WTC11 (cell line): ENCODE measurements at places on chromosomes 12 and 14.

- DNase-seq, result no peak
These were observed 29.3 kb upstream of the PDE3A start for GRCh38 chr12:20339060-20339459.

GRCh38 chr12:82904219-82904790, 217.6 kb downstream of the TMTC2 start:
- no peak for DNase-seq

GRCh38 chr12:130320536-130320935, 17.2 kb upstream of the PIWIL1 start:
- DNase-seq, result no peak

DNA sequence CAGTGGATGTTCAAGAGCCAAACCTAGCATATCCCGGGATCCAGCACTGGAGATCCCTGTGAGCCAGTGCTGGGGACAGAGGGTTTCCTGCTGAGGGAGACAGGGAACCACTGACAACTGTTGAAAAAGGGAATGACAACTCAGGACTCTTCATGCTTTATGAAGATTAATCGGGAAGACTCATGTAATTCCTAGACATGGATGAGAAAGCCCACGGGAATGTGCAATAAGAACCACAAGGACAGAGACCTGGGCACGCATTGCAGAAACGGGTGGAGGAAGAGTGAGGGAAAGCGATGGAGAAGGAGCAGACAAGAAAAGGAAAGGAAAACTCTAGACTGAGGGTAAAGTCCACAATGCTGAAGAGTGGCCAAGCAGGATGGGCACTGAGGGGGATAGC, 296.0 kb downstream of the PCNX1 start:
- DNase-seq, result no peak

- DNase-seq, result no peak
These were observed 92.5 kb downstream of the SSPN start for GRCh38 chr12:26287671-26288381.

GRCh38 chr14:29191092-29191491, 424.5 kb downstream of the FOXG1 start:
- no peak for DNase-seq

DNA sequence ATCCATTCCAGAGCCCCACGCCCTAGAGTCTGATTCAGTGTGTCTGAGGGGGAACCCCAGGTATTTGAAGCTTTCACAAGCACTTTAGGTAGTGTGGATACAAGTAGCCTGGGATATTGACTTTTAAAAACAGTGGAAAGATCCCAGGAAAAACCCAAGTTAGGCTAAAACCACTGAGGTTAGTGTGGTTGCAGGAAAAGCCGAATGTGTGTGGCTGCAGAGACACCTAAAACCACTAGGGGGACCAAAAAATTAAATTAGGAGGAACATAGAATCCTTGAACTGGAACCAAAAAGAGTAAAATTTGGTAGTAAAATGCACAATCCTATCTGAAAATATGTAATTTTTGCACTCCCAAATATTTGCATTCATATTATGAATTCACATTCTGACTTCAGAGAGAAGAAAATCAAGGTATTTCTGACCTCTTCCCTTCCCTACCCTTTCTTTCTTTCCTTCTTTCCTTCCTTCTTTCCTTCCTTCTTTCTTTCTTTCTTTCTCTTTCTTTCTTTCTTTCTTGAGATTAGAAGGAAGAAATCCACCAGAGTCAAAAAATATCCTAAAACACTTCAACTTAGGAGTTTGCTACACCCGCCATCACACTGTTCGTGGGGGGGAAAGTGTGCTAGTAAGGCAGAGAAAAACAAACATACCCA, 37.8 kb downstream of the SLCO1A2 start:
- no peak for DNase-seq

GRCh38 chr12:57770734-57771133, 1.2 kb downstream of the METTL1 start:
- DNase-seq, result no peak

DNA sequence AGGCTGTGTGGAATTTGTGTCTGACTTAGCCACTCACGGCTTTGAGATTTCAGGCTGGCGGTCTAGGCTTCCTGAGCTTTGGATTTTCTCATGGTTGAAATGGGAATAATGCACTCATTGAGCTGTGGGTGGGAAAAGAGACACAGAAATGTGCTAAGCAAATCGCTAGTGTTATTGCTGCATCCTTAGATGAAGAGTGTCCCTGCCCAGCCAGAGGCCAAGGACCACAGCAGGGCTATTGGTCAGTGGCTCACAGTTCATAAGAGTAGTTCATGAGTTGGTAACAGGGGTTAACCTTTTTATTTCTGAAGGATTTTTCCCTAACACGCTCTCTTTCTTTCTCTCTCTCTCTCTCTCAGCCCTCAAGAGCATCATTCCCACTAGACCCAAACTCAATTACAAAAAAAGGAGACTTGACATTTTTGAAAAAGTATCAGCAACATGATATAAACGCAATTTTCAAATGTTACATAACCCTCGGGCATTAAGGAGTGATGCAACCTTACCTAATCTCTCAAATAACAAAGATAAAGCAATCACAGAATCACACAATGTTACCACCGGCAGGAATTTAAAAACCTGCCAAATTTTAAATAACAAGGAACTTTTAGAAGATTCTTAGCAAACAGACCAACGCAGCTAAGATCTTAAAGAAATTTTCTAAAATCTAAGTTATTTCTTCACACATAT, 36.7 kb upstream of the RMST start:
- no peak for DNase-seq

- no peak for DNase-seq
These were observed 21.7 kb downstream of the PAPLN start for GRCh38 chr14:73258845-73259611.

DNA sequence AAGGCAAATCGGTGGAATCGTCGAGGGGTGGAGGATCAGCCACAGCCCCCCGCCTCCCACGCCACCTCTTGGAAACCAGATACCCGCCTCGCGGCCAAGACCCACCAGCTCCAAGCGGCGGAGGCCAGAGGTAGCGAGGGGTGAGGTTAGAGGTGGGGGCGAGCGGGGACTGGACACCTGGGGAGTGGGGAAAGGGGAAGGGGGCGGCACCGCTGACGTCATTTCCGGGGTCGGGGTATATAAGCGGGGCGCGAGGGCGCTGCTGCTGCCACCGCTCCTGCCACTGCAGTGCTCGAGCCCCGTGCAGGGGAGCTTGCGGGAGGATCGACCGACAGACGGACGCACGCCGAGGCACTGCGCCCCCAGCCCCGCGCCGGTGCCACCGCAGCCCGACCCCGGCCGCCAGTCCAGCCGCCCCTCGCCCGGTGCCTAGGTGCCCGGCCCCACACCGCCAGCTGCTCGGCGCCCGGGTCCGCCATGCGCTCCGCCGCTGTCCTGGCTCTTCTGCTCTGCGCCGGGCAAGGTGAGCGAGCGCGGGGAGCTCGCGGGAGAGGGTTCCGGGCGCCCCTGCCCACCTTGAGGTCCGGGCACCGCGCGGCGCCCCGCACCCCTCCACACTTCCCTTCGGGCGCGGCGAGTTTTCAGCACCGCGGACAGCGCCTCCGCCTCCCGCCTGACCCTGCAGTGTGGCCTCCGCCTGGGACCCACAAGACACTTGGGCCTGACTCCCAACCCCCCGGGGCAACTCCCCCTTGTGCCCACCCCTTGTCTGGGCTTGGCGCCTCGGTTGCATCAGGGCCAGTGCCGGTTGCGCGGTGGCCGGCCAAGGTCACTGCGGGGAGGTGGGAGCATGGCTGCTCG, at the start of gene CHGA:
CHGA (plus strand) TSS at position 268 of the 861 bp plus-strand sequence; CDS start at position 478, 210 bp downstream.
- peak; percentile 86 for DNase-seq

- DNase-seq, result no peak
These were observed 126.7 kb downstream of the PRKD1 start for GRCh38 chr14:29800961-29801360.

DNA sequence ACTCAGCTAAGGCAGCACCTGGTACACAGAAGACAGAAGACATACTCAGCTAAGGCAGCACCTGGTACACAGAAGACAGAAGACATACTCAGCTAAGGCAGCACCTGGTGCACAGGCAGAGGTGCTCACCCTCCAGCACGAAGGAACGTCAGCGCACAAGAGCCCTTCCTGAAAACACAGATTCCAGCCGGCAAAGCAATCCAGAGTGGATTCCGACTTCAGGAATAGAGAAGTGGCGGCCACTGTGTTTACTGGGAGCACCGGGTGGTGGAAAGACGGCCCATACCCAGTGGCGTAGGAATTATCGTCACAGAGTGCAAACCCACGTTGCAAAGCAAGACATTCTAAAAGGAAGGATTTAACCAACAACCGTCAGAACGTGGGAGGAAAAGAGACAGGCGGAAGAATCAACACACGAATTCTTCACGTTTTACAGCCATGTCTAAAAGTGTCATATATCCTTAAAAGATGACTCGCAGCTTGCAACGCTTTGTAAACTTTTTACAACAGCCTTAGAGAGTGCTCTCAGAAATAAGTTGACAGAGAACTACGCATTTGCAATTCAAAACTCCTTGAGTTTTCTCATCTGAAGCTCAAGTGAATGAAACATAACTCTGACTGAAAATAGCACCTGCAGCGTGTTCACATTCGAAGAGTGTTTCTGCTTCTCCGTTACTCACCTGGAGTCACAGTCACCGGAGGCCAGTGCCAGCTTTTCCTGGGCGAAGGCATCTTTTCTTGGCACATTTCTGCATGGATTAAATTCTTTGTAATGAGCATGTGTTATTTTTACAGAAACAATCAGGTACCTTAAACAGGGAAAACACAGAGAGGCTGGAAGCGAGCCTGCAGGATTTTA, 55.8 kb upstream of the GALNT9 start:
- no peak for DNase-seq

DNA sequence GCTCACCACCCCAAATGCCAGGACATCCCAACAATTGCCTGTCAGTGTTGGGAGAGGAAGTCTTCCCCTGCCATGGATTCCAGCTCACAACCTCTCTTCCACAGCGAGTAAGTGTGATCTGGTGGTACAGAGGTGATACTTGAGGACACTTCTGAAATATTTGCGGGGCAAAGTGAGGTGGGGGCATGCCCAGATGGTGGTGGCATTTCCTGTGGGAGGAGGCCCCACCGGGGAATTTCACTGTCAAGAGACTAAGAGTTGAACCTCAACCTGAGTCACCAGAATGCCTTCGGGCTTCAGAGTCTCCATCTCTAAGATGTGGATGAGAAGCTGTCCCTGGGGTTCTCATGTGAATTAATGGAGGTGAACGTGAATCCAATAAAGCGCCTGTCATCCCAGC, 122.3 kb upstream of the RFLNA start:
- no peak for DNase-seq

DNA sequence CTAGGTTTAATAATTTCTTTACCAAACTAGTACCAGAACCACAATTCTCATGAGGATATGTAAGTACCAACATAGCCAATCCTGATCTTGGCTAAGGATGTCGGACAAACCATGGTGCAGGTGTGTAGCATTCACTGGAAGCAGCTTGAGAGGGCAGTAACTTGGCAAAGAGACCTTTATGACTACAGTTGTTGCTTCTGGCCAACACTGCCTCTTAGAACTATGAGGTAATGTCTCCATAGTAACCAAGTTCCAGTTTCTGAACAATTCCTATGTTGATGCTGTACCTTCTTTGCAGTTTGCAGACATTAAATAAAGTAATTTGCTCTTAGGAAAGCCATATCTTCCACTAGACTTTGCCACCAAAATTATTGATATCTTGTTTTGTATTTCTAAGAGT, at the start of gene LMNTD1:
LMNTD1 (minus strand) TSS at position 186 of the 400 bp plus-strand sequence. CDS start 324 bp downstream, outside the sequence.
- DNase-seq, result no peak

- no peak for DNase-seq
These were observed 1.5 kb upstream of the HRK start for GRCh38 chr12:116882742-116883141.

DNA sequence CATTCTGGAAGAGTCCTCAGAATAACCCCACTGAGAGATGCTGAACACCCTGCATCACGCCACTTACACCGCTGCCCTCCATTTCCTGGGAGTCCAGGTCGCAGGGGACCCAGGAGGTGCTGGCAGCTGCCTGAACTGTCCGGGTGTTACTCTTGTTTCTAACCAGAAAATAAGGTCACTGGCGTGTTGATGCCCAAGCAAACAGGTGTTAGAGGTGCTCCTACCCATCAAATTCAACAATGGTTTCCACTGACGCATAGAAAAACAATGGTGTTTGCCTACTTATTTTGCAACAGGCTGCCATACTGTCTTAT, 23.8 kb downstream of the PITPNM2 start:
- DNase-seq, result no peak

DNA sequence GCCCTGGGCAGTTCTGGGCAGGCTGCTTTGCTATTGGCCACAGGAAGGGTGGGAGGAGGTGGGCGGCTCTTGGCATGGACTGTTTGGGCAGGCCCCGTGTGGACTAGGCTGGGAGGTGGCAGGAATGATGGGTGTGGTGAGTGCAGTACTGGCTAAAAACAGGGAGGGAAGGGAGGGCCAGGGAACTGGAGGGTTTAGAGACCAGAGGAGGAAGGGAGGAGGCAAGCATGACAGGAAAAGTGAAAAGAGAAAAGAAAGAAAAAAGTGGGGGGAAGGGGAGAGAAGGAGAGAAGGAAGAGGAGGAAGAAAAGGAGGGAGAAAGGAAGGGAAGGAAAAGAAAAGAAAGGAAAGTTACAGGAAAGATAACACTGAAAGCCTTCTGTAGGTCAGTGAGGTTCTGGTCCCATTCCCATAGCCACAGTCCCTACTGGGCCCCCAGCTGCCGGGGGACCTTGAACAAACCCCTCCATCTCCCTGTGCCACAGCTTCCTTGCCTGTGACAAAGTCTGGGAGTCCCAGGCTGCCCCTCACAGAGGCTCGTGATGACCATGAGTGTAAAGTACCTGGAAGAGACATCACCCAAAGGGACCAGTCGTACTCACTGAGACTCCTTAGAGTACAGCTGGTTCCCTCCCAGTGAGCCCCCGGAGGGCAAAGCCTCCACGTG, 1.1 kb upstream of the C14orf132 start:
- no peak for DNase-seq

GRCh38 chr12:116427200-116427930, 131.8 kb upstream of the MAP1LC3B2 start:
- DNase-seq, result peak; percentile 82

- DNase-seq, result no peak
These were observed 188.0 kb downstream of the MON2 start for GRCh38 chr12:62654326-62655241.

GRCh38 chr14:92449404-92450181, 64.0 kb upstream of the RIN3 start:
- no peak for DNase-seq

GRCh38 chr12:15682826-15683225, 106.4 kb downstream of the EPS8 start:
- DNase-seq, result no peak

DNA sequence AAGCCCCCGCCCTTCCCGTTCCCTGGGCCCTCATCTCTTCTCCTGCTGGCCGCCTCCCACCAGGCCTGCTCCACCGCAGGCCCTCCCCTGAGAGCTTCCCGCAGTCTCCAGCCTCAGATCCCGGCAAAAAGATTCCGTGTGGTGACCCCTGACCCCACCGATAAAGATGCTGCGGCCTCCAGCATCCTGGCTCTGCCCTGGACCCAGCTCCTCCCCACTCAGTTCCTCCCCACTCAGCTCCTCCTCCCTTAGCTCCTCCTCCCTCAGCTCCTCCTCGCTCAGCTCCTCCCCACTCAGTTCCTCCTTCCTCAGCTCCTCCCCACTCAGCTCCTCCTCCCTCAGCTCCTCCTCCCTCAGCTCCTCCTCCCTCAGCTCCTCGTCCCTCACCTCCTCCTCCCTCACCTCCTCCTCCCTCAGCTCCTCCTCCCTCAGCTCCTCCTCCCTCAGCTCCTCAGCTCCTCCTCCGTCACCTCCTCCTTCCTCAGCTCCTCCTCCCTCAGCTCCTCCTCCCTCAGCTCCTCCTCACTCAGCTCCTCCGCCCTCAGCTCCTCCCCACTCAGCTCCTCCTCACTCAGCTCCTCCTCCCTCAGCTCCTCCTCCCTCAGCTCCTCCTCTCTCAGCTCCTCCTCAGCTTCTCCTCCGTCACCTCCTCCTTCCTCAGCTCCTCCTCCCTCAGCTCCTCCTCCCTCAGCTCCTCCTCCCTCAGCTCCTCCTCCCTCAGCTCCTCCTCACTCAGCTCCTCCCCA, 17.0 kb downstream of the NOC4L start:
- DNase-seq, result no peak

- no peak for DNase-seq
These were observed 305.6 kb downstream of the KCNH5 start for GRCh38 chr14:62739647-62740046.
